ENCODE measurements at places on chromosomes 3 and 15.

GRCh38 chr15:88255484-88256278, 858 bp downstream of the NTRK3 start:
- DNase-seq, result no peak

GRCh38 chr3:140344601-140345205, 333.2 kb upstream of the TRIM42 start:
- DNase-seq, result no peak

DNA sequence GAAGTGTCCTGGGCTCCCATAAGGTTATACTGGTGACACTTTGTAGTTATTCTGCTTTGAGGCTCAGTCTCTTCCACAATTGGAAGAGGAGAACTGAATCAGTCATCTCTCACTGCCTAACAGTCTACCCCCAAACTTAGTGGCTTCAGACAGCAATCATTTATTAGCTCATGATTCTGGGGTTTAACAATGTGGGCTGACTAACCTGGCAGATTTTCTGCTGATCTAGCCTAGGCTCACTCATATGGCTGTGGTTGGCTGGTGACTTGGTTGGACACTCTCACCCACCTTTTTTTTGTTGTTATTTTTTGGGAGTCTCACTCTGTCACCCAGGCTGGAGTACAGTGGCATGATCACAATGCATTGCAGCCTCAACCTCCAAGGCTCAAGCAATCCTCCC, 7.1 kb downstream of the GPD1L start:
- DNase-seq, result no peak

DNA sequence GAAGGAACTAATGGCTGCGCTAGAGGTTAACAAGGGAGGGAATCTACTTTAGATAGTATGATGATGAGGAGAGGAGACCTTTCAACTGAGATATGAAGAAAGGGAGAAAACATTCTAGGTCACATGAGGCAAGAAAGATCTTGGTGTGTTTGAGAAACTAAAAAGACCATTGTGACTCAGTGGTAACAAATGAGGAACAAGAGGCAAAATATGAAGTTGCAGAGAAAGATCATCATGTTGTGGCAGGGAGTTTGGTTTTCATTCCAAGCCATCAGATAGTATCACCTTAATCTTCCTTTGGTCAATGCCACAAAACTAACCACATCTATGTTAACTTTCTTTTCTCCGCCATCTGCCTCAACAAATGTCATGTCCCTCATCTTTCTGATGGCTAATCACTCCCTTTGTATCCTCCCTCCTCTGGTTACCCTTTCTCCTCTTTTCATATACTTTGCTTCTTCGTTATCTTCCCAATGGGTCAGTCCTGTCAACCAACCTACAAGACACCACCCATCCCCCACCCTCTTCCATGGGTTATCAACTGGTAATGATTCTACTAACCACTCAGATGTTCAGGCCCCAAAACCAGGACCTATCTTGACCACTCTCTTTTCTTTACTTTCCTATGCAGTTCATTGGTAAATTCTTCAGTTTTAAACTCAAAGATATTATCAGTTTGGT, 2.4 kb upstream of the PDCD6IP start:
- no peak for DNase-seq

GRCh38 chr3:58414538-58415197, 19.0 kb downstream of the PDHB start:
- peak; percentile 29 for DNase-seq

- DNase-seq, result peak; percentile 58
Measured at GRCh38 chr15:77034695-77035489, 36.0 kb downstream of the TSPAN3 start.

- no peak for DNase-seq
Measured at GRCh38 chr3:40200692-40201316, 108.7 kb upstream of the EIF1B start.

GRCh38 chr3:74693251-74693650, 78.8 kb upstream of the CNTN3 start:
- DNase-seq, result no peak

GRCh38 chr3:150495563-150496168, 50.6 kb downstream of the SERP1 start:
- no peak for DNase-seq

DNA sequence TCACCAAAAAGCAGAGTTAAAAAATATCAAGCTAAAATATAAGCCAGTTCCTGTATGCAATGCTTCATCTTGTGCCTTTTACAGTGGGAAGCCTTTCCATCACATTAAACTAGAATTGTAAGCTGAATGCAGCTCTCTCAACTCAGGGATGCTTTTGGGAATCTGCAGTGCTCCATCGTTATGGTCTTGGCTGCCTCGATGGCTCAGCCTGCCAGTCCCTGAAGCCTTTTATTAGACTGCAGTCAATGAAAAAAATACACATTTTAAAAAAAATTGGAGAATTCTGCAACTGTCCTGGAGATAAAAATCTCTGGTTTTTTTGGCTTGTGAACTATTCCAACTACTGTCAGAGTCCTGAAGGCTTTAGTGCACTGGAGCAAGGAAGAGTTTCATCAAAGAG, 53.0 kb downstream of the FRMD4B start:
- DNase-seq, result no peak

DNA sequence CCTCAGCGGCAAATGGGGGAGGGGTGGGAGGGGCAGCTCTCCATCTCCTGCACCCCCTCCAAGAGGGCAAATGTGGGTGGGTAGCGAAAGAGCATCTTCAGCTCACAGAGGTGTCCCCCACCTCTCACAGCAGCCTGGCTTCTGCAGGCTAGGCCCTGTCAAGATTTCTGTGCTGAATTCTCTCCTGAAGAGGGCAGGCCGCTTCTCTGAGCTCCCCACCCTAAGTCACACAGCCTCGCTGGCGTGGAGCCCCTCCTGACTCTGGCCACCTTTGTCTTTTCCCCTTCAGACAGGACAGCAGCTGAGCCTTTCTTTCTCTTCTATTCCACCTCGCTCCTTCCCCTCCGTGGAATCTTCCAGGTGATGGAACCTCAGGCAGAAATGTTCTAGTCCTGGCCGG, 26.3 kb upstream of the ADAMTS7 start:
- no peak for DNase-seq

GRCh38 chr3:141308588-141309218, 59.6 kb upstream of the ZBTB38 start:
- DNase-seq, result no peak

- DNase-seq, result no peak
Measured at GRCh38 chr15:79117442-79118204, 27.0 kb upstream of the RASGRF1 start.

- no peak for DNase-seq
Measured at GRCh38 chr3:42855219-42855546, 20.5 kb downstream of the CYP8B1 start.

- DNase-seq, result no peak
Measured at GRCh38 chr3:11769704-11770476, 76.8 kb downstream of the TAMM41 start.

- DNase-seq, result no peak
Measured at GRCh38 chr3:76646921-76647562, 392.9 kb upstream of the ROBO2 start.

DNA sequence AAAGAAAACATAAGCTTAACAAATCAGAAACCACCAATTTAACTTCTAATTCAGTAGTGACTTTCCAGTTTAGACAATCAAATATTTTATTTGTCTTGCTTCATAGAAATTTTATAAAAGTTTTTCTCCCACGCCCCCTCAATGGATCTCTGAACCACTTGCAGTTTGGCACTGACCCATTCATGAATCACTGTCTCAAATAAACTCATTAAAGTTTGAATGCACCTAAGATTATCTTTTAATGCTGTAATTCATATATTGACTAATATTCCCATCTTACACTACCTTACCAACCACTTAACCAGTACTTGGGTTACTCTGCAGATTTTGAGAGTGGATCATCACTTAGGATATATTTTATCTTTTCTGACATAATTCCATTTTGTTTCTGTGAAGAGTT, 880.2 kb downstream of the OTOL1 start:
- no peak for DNase-seq

- DNase-seq, result no peak
Measured at GRCh38 chr15:39054128-39054732, 489.6 kb upstream of the RASGRP1 start.

- DNase-seq, result no peak
Measured at GRCh38 chr3:42780892-42781700, 8.0 kb upstream of the CCDC13 start.

- DNase-seq, result no peak
Measured at GRCh38 chr3:128572644-128573105, 77.9 kb downstream of the RPN1 start.

GRCh38 chr15:31402511-31403056, 75.9 kb downstream of the KLF13 start:
- DNase-seq, result no peak

- DNase-seq, result no peak
Measured at GRCh38 chr15:68887120-68887519, 43.2 kb upstream of the SPESP1 start.

GRCh38 chr15:41814534-41814933, 13.4 kb upstream of the JMJD7 start:
- no peak for DNase-seq

DNA sequence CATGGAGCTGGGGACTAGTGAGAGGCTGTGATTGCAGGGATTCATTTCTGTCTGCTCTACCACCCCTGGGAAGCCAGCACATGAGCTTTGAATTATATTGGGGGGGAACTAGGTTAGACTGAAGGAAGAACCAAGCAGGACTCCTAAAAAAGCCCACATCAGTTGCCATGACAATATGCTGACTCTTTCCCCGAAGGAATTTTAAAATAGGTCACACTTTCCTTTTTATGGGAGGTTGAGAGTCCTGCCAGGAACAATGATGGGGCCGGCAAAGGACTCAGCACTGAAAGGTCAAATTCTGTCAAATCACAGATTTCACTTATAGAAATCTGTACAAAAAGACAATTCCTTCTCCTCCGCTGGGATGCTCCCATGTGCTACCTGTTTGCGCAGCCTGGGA, 130.8 kb downstream of the ZNF621 start:
- DNase-seq, result no peak

- no peak for DNase-seq
Measured at GRCh38 chr3:31265646-31266428, 266.9 kb upstream of the STT3B start.

GRCh38 chr15:70101459-70102113, 3.9 kb upstream of the TLE3 start:
- no peak for DNase-seq

GRCh38 chr3:117141812-117142211, 432.2 kb downstream of the TUSC7 start:
- no peak for DNase-seq

DNA sequence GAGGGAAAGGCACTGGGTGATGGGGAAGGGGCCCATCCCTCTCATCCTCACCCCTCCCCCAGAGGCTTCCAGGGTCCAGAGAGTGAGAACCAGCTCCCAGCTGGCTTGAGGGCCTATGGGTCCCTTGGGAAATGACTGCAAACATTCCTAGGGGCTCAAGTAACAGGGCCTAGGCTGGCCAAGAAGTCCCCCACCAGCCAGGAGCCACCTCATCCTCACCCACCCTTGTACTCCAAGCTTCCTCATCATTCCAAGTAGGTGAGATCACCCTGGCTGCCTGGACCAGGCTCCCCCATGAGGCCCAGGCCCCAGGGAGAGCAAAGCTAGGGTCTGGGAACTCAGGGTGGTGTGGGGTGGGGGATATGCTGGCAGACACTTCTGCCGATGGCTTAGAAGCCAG, 14.8 kb downstream of the LOXL1 start:
- no peak for DNase-seq

- DNase-seq, result no peak
Measured at GRCh38 chr3:113741620-113742019, 4.4 kb downstream of the NAA50 start.

DNA sequence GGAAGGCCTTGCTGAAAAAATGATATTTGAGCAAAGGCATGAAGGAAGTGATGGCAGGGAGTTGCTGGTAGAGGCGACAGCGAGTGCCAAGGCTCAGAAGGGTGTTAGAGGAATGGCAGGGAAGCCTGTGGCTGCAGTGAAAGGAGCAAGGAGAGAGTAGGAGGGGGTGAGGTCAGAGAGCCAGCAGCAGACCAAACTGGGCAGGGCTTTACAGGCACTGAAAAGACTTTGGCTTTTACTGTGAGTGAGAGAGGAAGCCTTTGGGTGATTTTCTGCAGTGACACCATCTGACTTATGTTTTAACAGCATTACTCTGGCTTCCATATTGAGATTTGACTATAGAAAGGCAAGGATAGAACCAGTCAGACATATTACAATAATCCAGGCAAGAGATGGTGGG, 11.4 kb downstream of the TICRR start:
- no peak for DNase-seq

DNA sequence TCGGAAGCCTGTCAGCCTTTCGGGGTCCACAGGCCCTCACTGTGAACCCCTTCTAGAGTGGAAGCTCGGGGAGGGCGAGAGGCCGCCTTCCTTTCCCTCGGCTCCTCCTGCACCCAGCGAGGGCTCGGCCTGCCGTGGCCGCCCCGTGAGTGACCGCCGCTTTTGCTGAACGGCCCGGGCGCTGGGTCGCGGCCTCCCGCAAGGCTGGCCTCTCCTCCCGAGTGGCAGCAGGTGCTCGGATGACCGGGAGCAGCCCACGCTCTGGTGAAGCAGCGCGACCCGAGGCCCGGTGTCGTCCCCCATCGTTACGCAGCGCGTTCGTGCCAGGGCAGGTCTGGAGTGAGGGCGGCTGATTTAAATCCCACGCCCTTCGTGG, 53.8 kb downstream of the LRRK1 start:
- no peak for DNase-seq

GRCh38 chr3:15310491-15311370, 21.7 kb downstream of the SH3BP5 start:
- peak; percentile 72 for DNase-seq

GRCh38 chr3:34646911-34647460, 848.6 kb downstream of the PDCD6IP start:
- no peak for DNase-seq

- DNase-seq, result no peak
Measured at GRCh38 chr3:183875411-183875810, 9.3 kb downstream of the PARL start.

GRCh38 chr3:185661772-185662171, 75.7 kb downstream of the SENP2 start:
- DNase-seq, result no peak

DNA sequence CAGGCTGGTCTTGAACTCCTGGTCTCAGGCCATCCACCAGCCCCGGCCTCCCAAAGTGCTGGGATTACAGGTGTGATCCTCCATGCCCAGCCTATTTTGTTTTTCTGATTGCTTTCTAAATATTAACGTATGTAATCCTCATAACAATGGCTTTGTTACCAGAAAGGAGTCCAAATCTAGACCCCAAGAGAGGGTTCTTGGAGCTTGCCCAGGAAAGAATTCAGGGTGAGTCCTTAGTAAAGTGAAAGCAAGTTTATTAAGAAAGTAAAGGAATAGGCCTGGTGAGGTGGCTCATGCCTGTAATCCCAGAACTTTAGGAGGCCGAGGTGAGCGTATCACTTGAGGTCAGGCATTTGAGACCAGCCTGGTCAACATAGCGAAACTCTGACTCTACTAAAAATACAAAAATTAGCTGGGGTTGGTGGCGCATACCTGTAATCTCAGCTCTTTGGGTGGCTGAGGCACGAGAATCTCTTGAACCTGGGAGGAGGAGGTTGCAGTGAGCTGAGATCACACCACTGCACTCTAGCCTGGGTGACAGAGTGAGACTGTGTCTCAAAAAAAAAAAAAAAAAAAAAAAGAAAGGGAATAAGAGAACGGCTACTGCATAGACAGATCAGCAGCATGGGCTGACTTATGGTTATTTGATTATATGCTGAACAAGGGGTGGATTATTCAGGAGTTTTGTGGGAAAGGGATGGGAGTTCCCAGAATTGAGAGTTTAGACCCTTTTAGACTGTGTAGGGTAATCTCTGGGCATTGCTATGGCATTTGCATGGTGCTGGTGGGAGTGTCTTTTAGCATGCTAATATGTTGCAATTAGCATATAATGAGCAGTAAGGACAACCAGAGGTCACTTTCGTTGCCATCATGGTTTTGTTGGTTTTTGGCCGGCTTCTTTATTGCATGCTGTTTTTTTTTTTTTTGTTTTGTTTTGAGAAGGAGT, 36.1 kb downstream of the TYRO3 start:
- DNase-seq, result no peak

Measured in activated naive CD4-positive, alpha-beta T cell treated with anti-CD3 and anti-CD28 coated beads, Interleukin-2, amount 50 U/mL, for 16 hours (primary cell).